ELF-1 (cell line): ENCODE measurements at places on chromosomes 1 and 21.

DNA sequence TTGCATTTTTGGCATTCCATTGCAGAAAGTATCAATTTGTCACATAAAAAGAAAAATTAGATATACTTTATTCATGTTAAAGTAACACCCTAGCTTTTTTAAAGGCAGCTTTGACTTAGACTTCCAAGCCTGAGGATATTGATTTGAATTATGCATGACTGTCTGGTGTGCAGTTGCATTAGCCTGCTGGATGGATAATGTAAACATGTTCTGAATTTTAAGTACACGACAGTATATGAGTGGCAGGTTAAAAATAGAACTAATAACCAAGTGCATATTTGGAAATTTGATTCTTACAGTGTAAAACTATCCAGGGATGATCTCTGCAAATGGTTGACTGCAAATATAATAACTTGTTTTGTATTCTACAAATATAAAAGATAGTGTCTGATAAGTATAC, 124.0 kb downstream of the SYT14 start:
- no peak for DNase-seq

GRCh38 chr21:31675318-31675717, 15.8 kb downstream of the SOD1 start:
- no peak for DNase-seq

- no peak for DNase-seq
Measured at GRCh38 chr1:102821707-102822106, 286.6 kb downstream of the COL11A1 start.

GRCh38 chr1:97017895-97018294, 296.3 kb downstream of the PTBP2 start:
- peak; percentile 42 for DNase-seq

DNA sequence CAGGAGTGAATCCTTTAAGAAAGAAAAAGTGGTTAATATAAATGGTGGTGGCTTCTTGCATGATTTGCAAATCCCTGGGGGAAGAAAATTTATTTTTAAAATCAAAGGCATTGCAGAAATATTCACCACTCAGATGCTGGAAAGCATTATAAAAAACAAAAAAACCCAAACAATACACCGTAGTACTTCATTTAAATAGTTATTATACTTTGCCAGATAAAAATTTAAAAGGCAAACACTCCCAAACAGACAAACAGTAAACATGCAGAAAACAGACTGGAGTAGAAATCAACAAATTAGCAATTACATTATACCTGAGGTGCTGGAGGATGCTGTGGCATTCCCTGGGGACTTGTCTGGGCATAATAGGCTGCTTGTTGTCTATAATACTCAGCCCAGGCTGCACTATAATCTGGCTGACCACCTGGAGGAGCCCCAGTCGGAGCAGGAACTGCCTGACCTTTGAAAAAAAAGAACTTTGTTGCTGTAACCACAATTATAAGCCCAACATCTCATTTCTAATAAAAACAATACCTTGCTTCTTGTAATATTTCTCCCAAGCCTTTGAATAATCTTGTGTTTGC, 29.9 kb downstream of the FUBP1 start:
- DNase-seq: peak; percentile 60

DNA sequence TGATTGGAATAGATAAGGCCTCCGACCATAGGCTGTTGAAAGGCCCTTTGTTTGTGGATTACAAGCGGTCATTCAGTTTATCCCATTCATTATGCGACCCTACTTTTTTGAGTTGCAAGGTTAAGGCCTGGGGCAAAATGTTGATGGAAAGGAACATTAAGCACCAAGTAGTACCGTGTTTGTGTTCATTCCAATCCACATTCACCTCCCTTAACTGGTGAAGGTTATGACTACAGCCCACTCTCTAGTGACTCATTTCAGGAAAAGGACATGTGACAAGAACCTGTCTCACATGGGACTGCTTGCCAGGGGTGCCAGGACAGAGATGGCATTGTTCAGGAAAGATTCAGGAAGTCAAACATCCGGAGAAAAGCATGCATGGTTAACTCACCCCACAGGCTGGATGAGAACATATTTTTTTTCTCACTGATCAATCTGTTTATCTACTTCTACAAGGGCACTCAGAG, 81.6 kb downstream of the CD58 start:
- DNase-seq: no peak

- no peak for DNase-seq
Measured at GRCh38 chr1:70666381-70667140, 255.5 kb downstream of the CTH start.

DNA sequence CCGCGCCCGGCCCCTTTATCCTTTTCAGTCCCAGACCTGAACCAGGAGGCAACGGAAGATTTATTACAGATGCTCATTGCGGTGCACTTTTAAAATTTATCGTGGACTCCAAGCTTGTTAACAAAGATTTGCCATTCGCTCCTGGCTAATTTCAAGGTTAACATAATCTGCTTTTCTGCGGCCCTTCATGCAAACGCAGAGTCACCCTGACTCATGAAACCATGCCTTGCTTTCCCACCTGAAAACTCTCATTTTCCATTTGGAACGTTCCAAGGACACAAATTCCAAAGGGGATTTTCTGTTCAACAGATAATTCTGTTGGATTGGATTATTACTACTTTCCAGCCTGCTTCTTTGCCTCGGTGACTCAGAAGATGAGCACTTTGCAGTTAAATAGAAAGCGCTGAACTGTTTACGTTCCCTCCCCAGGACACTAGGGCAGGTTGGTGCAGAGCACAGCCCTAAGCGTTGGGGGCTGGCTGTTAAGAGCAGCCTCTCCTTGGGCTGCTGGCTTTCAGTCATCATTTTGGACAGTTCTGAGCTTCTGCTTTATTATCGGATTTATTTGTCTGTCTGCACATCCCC, 51.1 kb downstream of the CD247 start:
- peak; percentile 70 for DNase-seq

- DNase-seq: no peak
Measured at GRCh38 chr21:17794518-17795145, 24.5 kb downstream of the C21orf91 start.

- no peak for DNase-seq
Measured at GRCh38 chr1:227883073-227883520, 64.6 kb downstream of the WNT9A start.

GRCh38 chr1:58657082-58657481, 42.8 kb downstream of the MYSM1 start:
- DNase-seq: no peak

DNA sequence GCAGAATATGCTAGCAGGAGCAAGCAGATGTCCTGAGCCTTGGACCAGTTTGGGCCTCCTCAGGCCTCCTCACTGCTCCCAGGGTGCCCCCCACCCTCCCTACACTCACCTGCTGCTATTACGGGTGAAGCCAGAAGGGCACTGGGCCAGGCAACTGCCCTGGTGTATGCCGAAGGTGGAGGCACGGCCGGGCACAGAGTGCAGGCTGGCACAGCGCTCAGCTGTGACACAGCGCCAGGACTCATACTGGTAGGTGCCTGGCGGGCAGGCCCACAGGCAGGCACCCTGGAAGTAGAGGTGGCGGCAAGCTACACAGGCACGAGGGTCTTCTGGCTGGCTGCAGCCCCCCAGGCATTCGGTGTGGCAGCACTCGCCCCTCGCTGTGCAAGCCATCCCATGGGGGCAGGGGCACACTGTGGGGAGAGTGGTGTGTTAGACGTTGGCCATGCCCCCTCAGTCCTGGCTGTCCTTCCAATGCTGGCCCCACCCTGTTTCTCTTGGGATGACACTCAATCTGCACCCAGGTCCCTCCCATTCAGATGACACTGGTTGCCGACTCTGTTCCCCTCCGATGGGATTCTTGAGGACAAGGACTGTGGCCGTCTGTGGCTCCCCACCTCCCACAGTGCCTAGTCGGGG, 7.0 kb downstream of the INSRR start:
- no peak for DNase-seq

- no peak for DNase-seq
Measured at GRCh38 chr1:206037581-206037980, 13.9 kb upstream of the CTSE start.

DNA sequence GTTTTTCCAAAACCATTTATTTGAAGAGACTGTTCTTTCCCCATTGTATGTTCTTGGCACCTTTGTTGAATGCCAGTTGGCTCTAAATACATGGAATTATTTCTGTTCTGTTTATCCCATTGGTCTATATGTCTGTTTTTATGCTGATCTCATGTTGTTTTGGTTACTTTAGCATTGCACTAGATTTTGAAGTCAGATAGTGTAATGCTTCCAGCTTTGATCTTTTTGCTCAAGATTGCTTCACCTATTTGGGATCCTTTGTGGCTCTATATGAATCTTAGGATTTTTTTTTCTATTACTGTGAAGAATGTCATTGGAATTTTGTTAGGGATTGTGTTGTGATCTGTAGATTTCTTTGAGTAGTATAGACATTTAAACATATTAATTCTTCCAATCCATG, 139.2 kb upstream of the GPR52 start:
- no peak for DNase-seq

- DNase-seq: peak; percentile 85
Measured at GRCh38 chr1:10530281-10530740, 55.6 kb downstream of the PEX14 start.

DNA sequence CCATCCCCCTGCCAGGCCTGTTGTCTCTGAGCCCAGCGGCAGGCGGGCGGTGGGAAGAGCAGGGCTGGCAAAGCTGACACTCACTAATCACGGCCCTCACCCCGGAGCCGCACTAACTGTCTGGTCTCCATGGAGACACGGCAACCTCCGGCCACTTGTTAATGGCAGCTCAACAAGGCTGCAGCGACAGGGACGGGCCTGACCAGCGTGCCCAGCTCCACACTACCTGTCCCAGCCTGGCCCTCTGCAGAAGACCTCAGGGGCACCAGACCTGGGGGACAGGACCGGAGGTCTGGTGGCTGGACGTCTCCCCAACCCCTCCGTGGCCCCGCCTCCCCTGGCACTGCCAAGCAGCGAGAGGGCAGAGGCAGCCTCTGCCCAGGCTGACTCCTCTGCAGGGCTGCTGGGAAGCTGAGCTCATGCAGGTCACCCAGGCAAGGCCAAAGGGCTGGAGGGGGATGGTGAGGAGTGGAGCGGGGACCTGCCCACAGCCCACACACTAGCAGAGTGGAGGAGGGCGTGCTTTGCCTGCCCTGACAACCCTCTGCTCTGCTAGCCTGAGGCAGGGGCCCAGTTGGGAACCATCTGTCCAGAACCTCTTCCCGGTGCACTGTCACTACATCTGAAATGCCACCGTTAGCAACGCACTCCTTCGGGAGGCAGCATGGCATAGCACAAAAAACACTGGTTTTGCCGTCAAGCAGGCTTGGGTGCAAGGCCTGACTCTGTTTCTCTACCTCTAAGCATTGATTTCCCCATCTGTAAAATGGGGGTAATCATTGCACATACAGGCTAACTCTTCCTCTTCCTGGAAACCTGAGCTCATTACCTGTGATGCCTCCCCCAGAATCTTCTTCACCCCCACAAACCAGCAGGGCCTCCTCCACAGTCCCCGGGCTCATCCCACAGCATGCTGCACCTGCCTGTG, 29.6 kb upstream of the WASF2 start:
- peak; percentile 64 for DNase-seq

- DNase-seq: no peak
Measured at GRCh38 chr1:26861889-26862378, 1.0 kb upstream of the SFN start.

DNA sequence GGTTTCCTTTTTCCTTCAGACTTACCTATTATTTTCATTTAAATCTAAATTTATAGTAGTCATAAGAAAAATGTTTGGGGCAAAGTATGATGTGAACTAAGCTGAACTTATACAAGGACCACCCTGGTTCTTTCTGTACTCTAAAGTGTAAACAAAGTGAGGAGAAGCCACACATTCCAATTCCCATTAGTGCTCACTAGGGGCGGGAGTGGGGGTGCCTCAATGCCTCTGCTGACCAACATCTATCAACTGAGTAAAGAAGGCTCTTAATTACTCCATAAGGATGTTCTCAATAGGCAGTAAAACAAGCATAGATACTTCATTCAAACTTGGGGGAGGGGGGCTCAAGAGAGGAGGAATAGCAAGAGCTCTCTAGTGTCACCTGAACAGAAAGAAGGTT, 151.7 kb downstream of the CDC42BPA start:
- no peak for DNase-seq

DNA sequence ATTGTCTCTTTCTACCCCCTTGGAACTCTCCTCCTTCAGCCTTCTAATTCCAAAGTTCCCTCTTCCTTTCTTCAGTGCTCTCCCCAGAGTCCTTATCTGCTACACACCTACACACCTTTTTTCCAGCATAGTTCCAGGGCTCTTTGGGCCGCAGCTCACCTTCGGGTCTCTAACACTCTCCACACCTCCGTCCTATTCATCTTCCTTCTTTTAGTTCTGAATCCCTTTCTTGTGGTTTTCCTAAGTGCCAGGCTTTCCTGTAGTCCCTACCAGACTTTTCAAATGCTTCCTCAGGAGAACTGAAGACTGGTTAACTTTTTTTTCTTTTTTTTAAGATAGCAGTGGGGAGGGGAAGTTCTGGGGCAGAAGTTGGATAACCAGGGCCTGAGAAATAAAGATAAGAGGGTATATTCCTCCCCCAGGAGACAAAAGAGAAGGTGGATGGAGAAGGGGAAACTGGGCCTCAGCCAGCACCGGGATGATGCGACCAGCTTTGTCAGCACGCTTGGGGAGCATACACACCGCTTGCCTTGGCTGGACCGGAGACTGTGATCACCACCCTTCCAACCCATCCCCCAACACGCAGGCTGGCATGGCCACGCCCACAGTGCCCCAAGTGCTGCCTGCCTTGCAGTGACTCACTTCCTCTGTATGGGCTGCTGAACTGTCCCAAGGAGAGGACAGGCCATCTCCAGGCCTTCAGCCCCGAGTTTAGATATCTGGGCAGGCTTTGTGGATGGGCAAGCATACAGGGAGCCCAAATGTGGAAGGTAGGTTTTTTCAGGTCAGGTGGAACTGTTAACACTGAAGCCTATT, 2.5 kb upstream of the CERS2 start:
- DNase-seq: peak; percentile 74

GRCh38 chr1:221775206-221775605, 33.3 kb upstream of the DUSP10 start:
- no peak for DNase-seq
